Glomerular endothelial cell (primary cell): ENCODE measurements at places on chromosomes 2 and 18. TPM values are rescaled to one million over a fixed set of nuclear protein-coding genes. Genes with fewer than 3 reads are reported as not detected.

DNA sequence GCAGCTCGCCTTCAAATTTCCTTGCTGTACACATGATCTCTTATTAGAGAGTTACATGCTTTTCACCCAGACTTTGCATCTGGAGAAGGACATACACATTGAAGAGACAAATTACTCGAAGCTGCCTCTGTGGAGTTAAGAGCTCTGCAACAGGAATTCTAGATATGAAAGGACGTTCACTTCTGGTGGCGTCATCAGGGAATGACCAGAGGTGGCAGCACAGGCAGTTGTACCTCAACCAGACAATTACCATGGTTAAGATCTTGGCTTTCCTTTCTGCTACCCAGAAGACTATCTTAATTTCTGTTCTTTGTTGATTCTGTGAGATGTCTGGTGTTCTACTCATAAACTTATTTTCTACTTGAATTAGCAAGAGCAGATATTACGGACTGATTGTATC is 39.1 kb upstream of the MC4R start:
- DNase-seq: no peak

GRCh38 chr2:181910028-181910831 is 18.7 kb downstream of the ITPRID2 start:
- DNase-seq: no peak

GRCh38 chr2:81299841-81300240 is 995.3 kb upstream of the LRRTM1 start:
- DNase-seq: no peak

ALPP gene
- total RNA-seq: not detected in 2 replicates

SLC23A3 gene
- total RNA-seq: 1.3 TPM in 1 of 2 replicates, not detected in the other
